ENCODE measurements at places on chromosomes 2 and 18. TPM values are rescaled to one million over a fixed set of nuclear protein-coding genes. Genes with fewer than 3 reads are reported as not detected.

DNA sequence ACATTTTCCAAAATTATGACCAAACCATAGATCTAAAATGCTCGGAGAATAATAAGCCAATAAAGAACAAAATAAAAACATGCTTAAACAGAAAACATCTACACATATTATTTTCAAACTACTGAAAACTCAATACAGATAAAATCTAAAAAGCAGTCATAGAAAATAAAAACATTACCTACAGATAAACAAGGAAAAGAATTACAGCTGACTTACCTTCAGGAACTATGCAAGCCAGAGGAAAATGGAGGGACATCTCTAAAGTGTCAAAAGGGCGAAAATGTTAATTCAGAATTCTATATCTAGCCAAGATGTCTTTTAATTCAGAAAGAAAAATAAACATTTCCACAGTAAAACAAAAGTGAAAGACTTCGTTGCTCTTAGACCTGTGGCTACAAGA is 112.9 kb upstream of the GYPC start:
- DNase-seq = no peak

GRCh38 chr2:207163053-207163755 is 2.5 kb downstream of the KLF7 start:
- DNase-seq = peak; percentile 92

DNA sequence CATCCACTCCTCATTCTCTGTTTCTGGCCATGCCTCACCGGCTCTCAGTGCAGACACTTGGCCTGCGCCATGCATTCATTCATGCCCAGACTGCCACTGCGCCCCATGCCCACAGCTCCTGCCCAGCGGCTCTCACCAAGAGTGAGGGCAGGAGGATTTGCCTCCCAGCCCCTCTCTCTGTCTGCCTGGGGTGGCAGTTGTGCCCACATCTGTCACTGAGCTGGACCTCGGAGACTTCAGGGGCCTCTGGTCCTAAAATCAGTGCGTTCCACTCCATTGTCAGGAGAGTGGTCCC is 75.1 kb downstream of the CIB4 start:
- DNase-seq = no peak

GRCh38 chr18:48896875-48897511 is 53.8 kb downstream of the SMAD7 start:
- no peak for DNase-seq

- DNase-seq = no peak
Measured at GRCh38 chr2:46778511-46778910, 137.1 kb downstream of the MCFD2 start.

GRCh38 chr2:181074457-181074856 is 94.1 kb downstream of the UBE2E3 start:
- DNase-seq = no peak

The MYO5B gene
- total RNA-seq = 11.2 TPM

Data from glomerular endothelial cell (primary cell).